Right kidney (tissue), 9 donors: ENCODE measurements at places on chromosomes 7 and 10.

DNA sequence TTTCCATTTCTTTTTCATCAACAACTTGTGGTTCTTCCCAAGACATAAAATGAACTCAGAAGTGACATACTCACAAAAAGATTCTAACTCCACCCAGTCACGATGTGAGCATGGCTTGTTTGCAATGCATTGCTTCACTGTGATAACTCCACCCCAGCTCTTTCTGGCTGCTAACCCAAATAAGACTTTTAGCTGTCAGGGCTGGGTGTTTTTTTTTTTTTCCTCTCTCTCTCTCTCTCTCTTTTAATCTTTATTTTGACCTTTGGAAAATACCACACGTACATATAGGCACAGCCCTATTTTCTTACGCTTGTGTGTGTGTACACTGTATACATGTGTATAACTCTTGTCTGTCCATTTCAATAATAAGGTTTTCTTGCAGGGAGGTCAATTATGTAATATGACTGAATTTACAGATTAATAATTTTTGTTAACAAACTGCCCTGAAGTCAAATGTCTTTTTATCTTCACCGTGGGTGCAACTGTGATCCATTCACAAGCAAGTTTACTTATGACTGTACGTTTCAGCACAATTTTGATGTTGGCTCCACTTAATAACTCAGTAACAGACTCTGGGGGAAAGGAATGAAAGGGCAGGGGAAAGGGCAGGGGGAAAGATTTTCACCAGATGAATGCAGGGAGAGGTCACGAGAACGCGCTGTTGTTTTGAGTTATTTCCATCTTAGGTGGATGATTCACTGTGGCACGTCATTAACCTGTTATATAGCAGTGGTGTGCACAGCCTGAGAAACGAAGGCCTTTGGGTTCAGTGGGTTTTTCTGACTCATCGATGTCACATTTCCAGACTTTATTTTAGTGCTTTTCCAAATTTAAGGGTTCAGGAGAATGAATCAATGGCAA is 49.1 kb downstream of the APBB1IP start:
- DNase-seq: no peak

GRCh38 chr10:22086730-22087401 is 83.3 kb upstream of the DNAJC1 start:
- DNase-seq: no peak

GRCh38 chr7:151539088-151539671 is 19.5 kb upstream of the RHEB start:
- no peak for DNase-seq

DNA sequence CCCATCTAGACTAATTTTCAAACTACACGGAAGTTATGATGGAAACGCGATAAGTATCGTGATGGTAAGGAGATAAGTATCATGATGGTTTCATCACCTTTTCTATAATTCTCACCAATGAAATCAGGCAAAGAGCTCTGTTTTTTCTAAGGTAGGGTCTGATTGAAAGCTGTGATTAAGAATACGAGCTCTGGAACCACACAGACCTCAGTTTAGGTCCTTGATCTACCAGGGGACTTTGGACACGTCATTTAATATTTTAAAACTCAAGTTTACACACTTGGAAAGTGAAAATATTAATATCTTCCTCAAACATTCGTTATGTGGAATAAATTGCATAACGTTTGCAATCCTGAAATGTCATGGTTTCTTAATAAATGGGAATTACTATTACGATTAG is 538.2 kb upstream of the CELF2 start:
- DNase-seq: no peak

DNA sequence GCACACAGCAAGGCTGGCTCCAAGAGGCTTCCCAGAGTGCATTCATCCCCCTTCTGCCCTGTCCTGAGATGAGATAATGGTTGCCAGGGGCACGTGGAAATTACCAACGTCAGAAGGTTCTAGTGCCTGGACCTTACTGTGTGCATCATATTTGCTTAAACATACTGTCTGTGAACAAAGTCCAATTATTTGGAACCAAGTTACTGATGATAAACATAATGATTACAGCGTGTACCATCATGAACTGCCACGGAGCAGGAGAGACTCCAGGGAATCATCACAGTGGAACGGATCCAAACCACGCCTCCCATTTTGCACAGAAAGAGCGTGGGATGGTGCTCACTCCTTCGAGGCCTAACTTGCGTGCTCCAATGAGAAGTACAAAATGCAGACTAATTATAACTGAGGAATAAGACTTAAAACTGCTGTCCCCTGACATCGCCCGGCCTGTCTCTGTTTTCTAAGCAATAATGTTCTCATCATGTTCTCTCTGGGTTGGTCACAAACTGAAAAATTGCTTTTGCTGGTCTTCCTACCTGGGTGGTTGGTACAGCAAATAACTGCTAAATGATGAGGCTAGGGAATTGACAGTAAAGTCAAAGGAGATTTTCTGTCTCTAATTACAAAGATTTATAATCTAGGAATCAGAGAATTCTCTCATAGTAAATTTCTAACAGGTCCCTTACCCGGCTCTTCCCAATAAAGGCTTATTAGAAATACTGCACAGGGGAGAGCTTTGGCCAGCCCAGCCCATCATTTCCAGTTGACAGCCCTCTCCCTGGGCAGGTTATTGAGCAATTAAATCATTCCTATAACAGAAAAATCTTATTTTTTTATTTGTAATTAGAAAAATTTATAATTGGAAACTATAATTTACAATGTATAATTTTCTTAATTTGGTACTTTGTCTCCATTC is 182.2 kb downstream of the CAMK1D start:
- DNase-seq: no peak

- peak; percentile 55 for DNase-seq
Measured at GRCh38 chr10:36725581-36726520, 399.5 kb upstream of the ANKRD30A start.

GRCh38 chr7:106370542-106370941 is 85.8 kb upstream of the NAMPT start:
- no peak for DNase-seq

DNA sequence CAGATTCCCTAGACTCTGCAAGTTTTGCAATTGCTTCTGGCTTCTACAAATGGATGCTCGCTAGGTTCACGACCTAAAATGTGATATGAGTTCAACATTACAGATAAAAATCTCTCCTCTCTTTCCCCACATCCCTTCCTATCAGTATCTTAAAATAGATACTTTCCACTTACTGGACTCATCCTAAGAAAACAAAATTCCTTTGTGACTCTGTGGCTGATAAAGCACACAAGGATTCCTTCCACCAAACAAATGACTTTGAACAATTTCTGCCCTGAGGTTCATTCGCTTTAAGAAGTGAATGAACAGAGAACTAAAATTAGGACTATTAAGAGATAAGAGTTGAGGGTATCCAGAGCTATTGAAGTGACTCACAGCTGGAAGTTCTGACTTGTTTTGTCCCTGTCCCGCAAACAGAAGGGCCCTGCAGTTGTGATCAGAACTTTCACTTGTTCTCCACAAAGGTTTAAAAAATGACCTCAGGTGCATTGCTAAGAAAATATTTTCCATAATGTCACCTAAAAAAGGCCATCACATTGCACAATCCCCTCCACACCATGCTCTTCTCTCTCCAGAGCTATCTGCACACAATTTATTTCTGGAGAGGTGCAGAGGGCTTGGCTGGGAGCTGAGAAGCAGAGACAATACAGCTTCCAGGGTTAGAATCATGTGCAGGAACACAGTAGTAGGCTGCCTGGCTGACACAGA is 96.1 kb downstream of the PIP4K2A start:
- DNase-seq: no peak

GRCh38 chr7:50739744-50740435 is 42.8 kb downstream of the GRB10 start:
- DNase-seq: no peak

DNA sequence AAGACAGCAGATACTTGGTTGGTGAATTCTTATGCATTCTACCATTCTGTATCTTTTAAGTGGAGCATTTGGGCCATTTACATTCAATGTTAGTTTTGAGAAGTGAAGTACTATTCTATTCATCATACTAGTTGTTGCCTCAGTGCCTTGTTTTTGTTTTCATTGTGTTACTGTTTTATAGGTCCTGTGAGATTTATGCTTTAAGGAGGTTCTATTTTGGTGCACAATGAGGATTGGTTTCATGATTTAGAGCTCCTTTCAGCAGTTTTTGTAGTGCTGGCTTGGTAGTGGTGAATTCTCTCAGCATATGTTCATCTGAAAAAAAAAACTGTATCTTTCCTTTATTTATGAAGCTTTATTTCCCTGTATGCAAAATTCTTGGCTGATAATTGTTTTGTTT is 23.3 kb upstream of the WNT2 start:
- DNase-seq: no peak

GRCh38 chr7:54878339-54878738 is 119.3 kb upstream of the SEC61G start:
- DNase-seq: no peak

DNA sequence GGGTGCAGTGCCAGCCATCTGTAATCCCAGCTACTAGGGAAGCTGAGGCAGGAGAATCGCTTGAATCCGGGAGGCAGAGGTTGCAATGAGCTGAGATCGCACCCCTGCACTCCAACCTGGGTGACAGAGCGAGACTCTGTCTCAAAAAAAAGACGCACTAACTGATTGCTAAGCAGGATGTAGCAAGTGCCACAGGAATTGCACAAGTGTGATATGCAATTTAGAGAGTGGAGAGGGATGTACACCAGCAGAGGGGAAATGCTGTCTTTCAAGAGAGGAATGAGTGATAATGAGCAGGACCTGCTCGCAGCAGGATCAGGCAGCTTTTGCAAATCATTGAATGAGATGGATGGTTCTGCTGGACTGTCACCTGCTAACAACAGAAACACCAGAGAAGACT is 13.3 kb upstream of the SLC16A12 start:
- no peak for DNase-seq

GRCh38 chr7:85600395-85600794 is 413.5 kb upstream of the SEMA3D start:
- DNase-seq: no peak

GRCh38 chr7:820341-820740 is 11.9 kb upstream of the SUN1 start:
- DNase-seq: no peak

GRCh38 chr10:105017116-105017515 is 376.0 kb downstream of the SORCS3 start:
- no peak for DNase-seq

GRCh38 chr10:12484002-12484918 is 134.9 kb downstream of the CAMK1D start:
- DNase-seq: peak; percentile 45

DNA sequence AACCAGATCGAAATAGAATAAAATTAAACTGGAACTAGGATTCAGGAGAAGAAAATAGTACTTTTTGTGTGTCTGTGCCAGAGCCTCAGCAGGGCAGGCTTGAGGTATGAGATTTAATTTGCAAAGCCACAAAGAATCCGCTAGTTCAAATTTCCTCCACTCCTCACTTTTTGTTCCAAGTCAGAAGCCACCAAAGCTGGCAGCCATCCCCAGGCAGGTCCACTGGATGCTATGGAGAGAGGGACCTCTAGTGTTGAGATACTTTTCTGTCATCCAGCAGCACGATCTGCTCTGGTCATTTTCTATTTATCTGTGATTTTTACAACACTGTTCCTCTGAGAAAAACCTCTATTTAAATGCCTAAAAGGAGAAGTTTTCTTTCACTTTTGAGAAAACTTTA is 147.9 kb upstream of the FRMD4A start:
- DNase-seq: peak; percentile 44

- DNase-seq: no peak
Measured at GRCh38 chr7:42485301-42485766, 248.3 kb upstream of the GLI3 start.

DNA sequence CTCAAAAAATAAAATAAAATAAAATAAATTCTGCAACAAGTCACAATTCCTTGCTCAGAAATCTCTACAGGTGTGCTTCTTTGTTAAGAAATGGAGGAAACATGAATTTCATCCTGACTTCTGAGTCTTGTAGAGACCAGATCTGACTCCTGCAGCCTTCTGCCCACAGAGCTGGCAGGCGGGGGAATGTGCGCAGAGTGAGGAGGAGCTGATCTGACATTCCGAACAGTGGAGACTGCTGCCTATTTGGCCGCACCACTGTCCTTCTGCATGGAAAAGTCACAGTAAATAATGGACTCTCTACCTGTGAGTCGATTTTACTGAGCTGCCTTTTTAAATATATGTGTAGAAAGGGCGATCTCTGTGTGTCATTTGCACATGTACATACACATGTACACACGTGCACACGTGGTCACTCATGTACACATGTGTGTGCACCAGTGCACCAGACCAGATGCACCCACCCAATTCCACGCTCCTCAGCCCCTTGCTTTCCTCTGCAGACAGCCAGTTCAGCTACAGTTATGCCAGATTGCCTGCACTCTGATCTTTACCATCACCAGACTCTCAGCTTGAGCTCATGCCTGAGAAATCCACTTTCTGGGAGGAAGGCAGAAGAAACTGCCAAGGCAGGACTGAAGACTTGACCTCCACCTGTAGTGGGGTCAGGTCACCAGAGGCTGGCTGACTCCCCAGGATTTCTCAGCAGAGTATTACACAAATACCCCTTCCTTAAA is 54.9 kb downstream of the IKZF1 start:
- no peak for DNase-seq

DNA sequence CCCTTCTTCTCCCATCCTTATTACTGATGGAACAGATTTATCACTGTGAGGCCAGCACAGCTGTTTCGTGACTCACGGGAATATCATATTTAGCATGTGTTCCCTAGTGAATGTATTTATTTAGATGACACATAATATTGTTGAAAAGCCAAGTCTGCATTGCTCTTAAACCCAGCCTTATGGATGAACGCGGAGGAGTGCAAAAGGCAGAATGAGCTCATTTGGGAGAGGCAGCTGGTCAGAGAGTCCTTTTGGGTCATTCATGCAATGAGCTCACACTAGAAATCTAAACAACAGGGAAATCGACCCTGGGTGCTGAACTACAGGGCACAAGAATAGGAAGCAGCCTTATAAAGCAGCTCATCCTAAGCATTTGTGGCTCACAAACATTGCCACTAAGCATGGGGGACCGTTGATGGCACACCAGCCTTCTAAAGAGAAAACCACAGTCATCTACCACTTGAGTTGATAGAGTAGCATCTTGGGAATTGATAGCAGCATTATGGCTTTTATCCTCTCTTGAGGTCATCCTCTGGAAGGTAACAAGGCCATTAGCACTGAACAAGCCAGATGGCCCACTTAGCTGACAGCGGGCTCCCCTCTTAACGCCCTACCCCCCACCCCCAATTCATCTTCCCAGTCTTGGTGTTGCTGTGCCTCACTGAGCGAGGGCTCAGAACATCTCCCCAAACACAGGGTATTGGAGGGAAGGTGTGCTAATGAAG is 32.9 kb upstream of the SDK1 start:
- DNase-seq: no peak

DNA sequence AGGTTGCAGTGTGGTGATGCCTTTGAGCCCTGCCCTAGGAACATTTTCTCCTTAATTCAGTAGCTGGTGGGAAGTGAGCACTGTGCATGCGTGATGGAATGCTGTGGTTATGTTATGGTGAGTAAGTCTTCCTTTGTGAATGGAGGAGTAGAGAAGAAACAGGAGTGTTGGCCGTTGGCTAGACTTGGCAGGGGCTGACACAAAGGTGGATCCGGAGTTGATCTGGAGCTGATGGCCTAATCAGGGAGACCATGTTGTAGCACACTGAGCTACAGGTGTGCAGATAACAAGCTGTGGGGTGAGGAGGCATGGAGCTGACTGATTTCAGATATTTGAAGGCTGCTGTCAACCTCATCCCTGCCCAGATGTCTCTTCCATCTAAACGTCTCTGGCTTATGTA is 122.3 kb downstream of the CNNM2 start:
- no peak for DNase-seq
